SIG-M5 (cell line): ENCODE measurements at places on chromosomes 1 and 21.

DNA sequence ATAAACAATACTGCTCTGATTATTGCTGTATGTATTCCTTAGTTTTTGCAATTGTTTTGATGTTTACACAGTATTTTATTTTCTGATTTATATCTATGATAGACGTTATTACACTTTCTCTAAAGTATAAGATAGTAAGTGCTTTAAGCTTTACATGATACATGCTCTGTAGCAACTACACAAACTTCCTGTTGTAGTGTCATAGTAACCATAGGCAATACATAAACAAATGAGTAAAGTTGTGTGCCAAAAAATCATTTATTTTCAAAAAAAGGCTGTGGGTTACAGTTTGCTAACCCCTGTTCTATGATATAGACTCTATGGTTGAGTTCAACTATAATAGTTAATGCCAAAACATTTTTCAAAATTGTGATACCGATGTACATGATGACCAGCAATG is 1156.4 kb downstream of the AMY1C start:
- no peak for DNase-seq

DNA sequence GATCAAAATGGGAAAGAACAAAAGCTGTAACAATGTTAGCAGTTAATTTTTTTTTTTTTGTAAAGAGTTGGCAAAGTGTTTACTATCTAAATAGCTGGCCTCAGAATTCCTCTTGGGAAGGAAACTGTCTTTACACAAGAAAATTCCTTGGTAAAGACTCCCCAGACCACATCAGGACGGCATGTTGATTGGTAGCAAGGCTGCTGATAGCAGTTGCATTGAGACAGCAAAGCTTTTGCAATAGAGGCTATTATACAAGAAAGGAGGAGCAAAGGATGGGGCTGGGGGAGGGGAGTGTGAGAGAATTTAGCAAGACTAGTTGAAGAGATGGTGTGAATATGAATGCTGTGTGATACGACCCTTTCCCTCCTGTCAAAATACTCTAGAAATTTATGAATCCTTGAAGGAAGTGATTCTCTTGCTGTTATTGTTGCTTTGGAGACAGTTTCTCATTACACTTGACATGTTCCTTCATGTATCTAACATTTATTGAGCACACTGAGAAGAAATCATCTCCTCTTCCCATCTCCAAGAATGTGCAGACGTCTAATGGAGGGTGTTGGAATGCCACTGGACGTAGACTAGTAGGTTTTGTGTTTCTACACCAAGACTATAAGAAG is 355.6 kb downstream of the SIPA1L2 start:
- peak; percentile 9 for DNase-seq

DNA sequence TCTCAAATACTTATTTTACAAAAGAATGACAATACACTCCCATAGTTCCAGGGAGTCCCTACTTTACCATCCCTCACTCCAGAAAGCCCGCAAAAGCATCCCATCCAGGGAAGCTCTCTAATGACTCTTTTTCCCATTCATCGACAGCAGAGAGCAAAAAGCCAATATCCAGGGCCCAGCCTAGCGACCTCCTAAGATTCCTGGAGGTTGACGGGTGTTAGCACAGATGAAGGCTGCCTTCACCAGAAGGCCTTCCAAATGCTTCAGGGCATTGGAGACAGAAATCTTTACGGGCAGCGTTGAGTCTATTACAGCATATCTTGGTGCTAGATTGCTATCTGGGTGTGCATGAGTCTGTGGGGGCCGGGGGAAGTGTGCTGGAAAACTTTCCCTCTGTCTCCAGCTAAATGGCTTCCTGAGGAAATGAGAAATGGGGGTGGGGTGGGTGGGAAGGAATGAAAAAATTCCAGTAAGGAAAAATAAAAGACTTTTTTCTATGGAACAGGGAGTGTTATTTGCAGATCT is 136.6 kb downstream of the PROX1 start:
- DNase-seq = no peak

- DNase-seq = no peak
Measured at GRCh38 chr1:160047111-160047991, 15.6 kb upstream of the PIGM start.

DNA sequence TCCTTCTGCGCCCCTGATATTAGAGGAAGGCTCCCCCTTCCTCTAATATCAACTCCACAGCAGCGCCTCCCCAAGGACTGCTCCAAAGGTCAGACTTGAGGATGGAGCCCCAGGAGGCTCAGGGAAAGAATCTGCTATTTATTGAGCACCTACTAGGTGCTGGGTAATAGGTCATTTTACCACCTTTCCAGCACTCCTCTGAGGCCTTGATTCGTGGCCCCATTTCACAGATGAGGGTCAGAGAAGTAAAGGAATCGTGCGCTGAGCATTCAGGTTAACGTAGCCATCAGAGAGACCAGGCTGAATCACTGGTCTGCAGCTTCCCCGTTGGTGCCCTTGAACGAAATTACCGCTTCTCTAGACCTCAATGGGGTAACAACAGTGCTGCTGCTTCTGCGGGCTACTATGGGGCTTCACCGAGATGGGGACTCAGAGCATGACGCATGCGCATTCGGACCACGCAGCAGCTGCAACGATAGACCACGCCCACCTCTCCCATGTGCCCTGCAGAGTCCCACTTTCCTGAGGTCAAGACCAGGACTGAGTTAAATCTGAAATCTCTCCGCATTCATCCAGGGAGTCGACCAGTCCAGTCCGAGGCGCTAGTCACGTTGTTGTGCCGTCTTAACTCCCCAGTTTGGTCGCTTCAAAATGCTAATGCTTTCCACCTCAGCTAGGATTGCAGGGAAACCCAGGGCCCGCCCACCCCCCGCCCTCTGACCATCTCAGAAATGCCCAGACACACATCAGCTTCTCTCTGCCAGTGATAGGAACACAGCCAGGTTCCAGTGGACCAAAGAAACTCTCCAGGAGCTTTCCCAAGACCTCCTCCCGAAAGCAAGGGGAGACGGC is 12.9 kb downstream of the CAMK2N1 start:
- DNase-seq = no peak
